ENCODE measurements at places on chromosomes 7 and 10. TPM values are rescaled to one million over a fixed set of nuclear protein-coding genes. Genes with fewer than 3 reads are reported as not detected.

CCT6A gene
- 191 TPM for total RNA-seq

MBL2 gene
- total RNA-seq: not detected

NRP1 gene
- total RNA-seq: 125 TPM

SFTPA1 gene
- total RNA-seq: not detected

PNLIPRP2 gene
- not detected for total RNA-seq

NODAL gene
- not detected for total RNA-seq

Data from smooth muscle cell of bladder (primary cell).